NCI-H1105 (cell line): ENCODE measurements at places on chromosomes 3 and 15.

DNA sequence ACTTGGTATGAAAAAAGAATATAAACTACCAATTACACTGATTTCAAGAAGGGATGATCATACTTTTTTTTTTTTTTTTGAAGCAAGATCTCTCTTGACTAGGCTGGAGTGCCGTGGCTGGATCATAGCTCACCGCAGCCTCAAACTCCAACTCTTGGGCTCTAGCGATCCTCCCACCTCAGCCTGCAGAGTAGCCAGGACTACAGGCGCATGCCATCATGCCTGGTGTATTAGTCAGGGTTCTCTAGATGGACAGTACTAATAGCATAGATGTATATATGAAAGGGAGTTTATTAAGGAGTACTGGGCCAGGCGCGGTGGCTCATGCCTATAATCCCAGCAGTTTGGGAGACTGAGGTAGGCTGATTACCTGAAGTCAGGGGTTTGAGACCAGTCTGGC, 11.5 kb upstream of the SEC11A start:
- no peak for DNase-seq

- no peak for DNase-seq
These were observed 58.1 kb upstream of the CD200R1L start for GRCh38 chr3:112904786-112905185.

DNA sequence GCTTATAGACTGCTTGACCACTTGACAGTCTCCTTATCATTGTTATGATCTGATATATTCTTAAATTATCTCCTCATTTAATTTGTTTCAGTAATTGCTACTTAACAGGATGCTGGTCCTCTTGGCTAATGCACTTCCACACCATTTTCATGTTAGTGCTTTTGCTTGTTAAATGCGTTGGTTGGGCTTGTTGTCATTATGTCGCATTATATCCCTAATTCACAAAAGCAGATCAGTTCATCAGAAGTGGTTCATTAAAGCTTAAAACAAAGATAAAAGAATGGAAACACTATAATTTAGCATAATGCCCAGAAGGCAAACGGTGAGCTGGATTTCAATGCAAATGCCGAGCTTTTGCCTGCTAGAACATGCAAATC, 17.1 kb upstream of the EHHADH start:
- DNase-seq: peak; percentile 92

- DNase-seq: no peak
These were observed 50.9 kb upstream of the ARL6 start for GRCh38 chr3:97713634-97714033.

- DNase-seq: no peak
These were observed 71.6 kb upstream of the RPL35A start for GRCh38 chr3:197878427-197878826.

- no peak for DNase-seq
These were observed 228.5 kb downstream of the CHL1 start for GRCh38 chr3:425079-425478.

GRCh38 chr3:181694805-181695660, 16.7 kb upstream of the SOX2 start:
- DNase-seq: no peak

- DNase-seq: no peak
These were observed 71.2 kb upstream of the TMEM158 start for GRCh38 chr3:45297331-45297730.

GRCh38 chr3:58766587-58767282, 100.2 kb upstream of the FAM3D start:
- DNase-seq: peak; percentile 42

DNA sequence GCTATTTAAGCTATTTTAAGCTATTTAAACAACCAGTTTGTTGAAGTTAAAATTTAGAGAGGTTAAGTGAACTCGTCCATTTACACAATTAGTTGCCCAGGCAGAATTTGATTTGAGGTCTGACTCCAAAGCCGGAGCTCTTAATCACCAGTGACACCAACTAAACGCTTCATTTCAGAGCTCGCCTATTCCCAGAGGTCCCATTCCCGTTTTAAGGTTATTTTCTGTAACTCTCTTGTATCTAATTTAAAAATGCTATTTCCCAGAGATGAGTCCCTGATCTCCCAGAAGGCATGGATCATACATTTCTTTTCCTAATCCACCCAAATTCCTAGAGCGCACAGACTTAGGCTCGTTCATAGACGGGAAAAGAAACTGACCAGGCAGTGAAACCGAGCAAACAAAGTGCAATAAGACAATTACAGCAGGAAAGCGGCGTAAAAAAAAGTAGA, 904 bp upstream of the MCTP2 start:
- DNase-seq: no peak

DNA sequence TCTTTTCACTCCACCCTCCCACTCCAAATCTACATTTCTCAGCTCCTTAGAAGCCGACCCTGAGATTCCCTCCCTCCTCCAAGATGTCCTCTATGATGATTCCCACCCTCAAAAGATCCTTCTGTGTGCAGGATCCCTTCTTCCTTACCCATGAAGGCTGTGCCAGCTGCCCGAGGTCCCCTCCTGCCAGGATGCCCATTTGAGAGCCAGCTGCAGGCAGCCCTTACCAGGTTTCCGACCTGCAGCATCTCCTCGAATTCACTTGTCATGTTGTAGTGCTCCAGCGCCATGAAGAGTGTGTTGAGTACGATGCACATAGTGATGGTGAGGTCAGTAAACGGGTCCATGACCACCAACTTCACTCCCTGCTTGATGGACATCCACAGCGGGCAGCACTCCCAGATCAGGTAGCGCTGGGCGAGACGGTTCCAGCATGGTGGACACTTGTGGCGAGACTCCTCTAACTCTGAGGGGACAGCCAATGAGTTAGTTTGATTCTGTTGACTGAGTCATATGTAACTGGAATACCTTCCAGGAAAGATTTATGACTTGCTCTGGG, 51.9 kb downstream of the SCN5A start:
- DNase-seq: no peak

- no peak for DNase-seq
These were observed 21.5 kb upstream of the GASK1A start for GRCh38 chr3:42957573-42957972.

DNA sequence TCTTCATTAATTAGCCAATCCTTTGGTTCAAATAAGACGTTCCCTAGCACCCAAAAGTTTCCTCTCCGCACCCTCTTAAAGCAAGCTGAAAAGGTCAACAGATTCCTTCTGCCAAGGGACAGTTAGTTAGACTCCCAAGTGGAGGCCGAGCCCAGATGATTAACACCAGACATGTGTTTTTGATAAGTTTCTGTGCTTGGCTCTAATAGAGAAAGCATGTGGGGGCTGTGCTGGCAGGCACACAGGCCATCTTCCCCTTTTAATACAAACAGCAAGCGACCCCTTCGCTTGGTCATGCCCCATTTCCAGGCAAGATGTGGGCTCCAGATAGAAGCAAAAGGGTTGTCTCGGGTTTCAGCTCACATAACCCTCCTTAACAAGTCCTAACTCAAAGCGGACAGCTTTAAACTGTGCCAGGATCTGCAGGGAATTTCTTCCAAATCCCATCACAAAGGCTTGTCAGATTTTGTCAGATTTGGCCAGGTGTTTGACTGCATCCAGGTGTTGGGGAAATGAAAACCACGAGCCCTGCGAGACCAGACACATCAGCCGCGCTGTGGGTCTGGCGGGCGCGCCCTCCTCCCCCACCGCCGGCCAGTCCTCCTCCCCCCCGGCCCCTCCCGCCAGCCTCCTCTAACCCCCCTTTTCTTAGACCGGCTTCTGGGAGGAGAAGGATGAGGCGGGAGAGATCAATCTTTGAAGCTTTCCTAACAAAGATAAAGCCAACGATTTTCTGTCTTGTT, 3.3 kb downstream of the HES1 start:
- peak; percentile 53 for DNase-seq

DNA sequence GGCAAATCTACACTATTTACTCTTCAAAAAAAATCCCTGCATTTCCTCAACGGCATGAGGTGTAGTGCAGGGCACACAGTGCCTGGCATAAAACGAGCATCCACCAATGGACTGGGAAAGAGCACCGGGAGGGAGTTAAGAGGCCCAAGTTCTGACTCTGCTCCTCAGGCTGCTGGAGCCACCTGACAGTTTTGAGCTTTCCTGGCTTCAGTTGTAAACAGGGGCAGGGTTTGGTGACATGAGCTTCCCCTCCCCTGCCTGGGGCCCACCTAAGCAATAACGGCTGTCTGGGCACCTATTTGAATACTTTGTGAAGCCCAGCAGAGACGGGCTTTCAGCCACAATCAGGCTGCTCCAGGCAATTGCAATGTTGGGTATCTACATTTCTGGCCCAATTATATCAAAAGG, 16.4 kb downstream of the CA12 start:
- no peak for DNase-seq

DNA sequence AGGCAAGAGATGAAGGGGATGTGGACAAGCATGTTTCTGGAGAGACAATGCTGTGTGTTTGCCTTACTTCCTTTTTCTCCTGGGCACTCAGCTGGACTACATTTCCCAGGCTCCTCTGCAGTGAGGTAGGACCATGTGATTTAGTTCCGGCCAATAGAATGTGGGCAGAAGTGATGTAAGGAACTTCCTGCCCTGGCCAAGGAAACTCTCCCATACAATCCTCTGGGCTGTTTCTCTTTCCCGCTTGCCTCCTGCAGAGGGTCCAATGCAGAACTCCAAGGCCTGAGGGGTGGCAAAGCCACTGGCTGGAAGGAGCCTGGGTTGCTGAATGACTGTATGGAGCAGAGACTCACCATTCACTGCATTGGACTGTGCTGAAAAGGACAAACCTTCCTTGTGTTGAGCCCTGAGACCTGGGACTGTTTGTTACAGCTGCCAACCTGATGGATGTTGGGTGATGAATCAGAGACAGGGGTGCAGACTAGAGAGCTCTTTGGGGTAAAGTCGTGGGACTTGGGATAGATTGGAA, 82.7 kb upstream of the SLC6A6 start:
- no peak for DNase-seq

GRCh38 chr15:101188637-101189408, 63.0 kb downstream of the CHSY1 start:
- DNase-seq: no peak

DNA sequence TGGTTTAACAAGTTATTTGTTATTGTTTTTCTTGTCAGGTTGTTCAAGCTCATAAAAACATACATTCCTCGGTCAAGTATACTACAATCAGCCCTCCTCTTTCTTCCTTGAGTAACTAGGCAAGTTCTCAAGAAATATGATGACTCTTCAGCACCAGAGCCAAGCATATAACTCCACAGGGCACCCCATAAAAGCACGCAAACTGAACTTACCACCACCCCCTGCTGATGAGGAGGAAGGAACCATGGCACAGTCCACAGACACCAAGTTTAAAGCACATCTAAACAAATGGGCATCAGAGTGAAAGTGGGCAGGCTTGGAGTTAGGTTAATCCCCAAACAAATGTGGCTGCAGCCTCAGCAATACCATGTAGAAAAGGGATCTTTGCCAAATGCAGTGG, 5.3 kb downstream of the IP6K2 start:
- DNase-seq: no peak

- DNase-seq: no peak
These were observed 21.9 kb upstream of the ATP8B4 start for GRCh38 chr15:50140983-50141382.

DNA sequence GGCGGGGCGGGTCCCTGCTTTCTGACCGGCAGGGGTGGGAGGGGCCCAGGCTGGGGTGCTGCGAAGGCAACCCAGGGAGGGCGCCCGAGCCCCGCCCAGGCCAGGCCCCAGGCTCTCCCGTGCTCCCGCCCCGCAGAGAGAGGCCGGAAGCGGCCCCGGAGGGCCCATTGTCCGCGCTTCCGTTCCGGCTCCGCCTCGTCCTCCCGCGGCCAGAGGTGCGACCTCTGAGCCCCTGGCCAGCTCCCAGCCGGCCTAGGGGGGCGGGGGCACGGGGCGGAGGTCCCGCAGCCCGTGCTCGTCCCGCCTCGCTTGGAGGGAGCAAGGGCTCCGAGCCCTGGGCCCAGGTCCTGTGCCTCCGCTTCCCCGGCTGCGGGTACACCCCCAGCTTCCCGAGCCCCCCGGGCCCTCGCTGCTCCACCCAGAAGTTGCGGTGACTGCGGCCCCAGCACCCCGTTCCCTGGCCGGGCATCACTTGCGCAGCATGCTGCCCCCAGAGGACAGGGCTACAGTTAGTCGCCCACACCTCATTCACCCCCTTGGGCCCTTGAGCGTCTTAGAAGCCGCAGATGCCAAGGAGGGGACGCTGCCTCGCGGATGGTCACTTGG, 20.4 kb upstream of the PLXND1 start:
- DNase-seq: peak; percentile 88

- DNase-seq: no peak
These were observed 12.5 kb upstream of the MAP2K1 start for GRCh38 chr15:66374179-66374578.
